ENCODE measurements at places on chromosomes 6 and 20.

DNA sequence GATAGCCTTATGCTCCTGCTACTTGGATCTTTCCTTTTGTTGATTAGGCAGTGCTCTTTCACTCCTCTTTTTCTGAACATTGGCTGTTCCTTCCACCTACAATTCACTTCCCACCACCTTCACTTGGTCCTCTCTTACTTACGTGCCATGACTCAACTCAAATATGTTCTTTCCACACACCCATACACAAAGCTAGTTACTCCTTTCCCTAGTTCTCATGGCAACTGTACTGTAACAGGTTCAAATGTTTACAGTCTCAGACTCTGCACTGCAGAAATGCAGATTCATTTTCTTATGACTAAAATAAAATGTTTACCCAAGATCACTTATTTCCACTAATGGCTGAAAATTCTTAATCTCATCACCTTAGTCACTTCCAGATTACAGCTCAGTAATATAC lies 174.0 kb upstream of the TSHZ2 start:
- no peak for DNase-seq

DNA sequence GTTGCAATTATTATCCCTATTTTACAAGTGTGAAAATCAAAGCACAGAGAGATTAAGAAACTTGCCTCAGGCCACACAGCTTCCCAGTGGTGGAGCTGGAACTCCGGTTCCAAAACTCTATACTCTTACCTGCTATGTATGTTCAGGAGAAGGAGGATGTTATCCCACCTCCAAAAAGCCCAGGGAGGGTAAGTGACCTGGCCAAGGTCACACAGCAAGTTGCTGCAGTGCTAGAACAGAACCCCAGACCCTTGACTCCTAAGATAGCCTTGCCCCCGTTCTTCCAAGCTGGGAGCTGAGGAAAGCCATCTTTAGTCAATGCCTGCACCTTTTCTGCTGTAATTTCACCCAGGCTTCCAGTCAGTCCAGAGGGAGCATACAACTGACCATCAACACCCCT lies 42.3 kb downstream of the BPIFB1 start:
- DNase-seq = no peak

DNA sequence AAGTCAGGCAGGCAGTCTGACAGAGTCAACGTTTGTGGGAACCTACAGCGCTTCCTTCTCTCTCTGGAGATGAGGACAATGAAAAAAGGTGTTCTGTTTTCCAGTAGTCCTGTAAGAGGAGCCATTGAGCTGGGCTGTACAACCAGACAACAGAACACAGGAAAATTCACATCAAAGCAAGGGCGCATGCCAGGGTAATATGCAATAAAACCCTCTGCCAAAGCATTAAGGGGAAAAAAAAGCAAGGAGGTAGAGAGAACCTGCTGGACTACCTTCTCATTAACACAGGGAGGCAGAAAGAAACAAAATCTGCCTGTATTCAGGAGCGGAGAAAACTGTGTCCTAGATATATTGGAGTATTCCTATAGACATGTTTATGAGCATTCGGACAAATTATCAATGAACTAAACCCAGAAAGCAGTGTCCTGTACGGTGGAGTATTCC lies 1.3 kb downstream of the RNF24 start:
- DNase-seq = peak; percentile 72

DNA sequence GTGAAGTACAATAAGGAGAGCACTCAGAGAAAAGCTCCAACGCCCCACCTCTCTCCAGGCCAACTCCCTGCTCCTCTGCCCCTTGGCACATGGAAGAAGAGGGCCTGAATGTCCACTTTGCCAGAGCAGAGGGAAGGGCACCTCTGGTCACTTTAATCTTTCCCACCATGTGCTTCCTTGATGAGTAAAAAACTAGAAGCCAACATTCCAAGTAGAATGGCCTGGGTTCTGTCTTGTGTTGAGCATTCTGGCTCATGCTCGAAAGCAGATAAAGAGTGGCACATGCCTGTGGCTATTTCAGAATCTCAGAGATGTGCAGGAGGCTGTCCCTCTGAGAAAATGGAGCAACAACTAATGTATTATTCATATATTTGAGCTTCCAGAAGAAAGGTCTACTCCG lies 177.4 kb upstream of the PLN start:
- no peak for DNase-seq

DNA sequence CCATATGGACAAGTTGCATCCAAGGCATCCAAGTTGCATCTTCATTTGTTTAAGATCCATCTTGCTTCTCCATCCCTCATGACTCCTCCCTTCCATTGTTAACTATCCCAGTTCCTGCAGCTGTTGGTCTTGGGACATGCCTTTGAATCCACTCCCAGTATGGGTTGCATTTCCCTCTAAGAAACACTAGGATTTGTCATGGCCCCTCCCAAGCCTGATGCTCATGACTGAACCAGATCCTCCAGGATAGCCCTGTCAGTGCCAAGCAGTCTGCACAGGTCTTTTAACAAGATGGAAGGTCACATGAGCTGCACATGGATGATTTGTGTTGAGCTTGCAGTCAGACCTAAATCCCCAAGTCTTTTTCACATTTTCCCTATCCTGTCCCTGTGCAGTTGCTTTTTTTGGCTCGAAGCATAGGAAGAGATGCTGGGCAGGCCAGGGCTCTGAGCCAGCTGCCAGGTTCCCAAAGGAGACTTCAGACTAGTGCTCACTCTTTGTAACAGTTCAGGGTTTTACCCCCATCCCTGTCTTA lies 4.2 kb downstream of the PPP2R5D start:
- no peak for DNase-seq

DNA sequence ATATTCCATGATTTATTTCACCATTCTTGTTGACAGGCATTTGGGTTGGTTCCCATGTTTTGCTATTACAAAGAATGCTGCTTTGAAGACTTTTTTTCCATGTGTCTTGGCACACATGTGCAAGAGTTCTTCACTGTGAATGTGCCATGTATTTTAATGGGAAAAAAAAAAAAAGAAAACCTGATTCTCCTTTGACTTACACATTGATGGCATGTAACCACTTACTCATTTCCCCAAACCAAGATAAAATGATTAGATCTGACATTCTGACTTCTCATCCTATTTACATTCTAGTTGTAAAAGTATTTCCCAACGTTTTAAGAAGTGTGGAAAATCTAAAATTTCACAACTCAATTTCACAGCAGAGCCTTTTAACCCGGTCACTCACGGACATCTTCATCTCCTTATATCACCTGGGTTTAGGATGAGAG lies 4.4 kb downstream of the CAP2 start:
- no peak for DNase-seq

DNA sequence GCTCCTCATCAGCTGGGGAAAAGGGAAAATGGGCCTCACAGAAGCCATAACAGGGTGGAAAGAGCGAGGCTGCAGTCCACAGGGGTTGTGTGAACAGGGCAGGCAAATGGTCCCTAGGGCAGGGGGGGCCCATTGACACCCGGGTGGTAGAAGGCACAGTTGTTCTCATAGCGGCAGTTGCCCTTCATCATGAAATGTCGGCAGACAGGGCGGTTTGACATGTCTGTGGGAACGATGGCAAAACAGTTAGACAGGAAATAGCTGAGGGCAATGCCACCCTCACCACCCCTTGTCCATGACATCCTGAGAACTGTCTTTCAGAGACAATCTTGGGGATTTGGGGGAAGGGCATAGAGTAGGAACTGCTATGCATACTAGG lies 15.6 kb downstream of the PPP1R10 start:
- no peak for DNase-seq

- no peak for DNase-seq
Measured at GRCh38 chr20:50969435-50969834, 10.8 kb downstream of the MOCS3 start.

DNA sequence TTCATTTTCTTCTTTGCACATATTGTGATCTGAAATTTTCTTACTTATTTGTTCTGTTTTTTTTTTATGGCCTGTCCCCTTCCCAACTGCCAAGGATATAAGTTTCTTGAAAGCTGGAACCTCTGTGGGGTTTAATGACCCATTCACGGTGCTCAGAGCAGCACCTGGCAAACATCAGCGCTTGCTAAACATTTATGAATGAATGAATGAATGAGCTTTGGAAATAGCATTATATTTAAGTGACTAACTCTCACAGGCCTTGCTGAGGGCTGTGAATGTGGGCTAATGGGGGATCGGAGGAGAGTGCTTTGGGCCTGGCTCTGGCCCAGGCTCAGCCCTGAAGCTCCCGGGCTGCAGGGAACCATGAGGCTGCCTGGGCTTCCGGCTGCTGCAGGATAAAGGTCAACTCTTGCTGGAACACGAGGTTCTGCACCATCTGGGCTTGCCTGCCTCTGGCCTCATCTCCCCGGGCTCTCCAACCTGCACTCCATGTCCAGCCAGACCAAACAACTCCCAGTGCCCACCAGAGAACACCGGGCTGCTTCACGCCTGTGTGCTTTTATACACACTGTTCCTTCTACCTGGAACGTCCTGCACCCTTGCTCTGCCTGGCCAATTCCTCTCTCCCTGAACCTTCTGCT lies 14.6 kb upstream of the ARMC12 start:
- no peak for DNase-seq

DNA sequence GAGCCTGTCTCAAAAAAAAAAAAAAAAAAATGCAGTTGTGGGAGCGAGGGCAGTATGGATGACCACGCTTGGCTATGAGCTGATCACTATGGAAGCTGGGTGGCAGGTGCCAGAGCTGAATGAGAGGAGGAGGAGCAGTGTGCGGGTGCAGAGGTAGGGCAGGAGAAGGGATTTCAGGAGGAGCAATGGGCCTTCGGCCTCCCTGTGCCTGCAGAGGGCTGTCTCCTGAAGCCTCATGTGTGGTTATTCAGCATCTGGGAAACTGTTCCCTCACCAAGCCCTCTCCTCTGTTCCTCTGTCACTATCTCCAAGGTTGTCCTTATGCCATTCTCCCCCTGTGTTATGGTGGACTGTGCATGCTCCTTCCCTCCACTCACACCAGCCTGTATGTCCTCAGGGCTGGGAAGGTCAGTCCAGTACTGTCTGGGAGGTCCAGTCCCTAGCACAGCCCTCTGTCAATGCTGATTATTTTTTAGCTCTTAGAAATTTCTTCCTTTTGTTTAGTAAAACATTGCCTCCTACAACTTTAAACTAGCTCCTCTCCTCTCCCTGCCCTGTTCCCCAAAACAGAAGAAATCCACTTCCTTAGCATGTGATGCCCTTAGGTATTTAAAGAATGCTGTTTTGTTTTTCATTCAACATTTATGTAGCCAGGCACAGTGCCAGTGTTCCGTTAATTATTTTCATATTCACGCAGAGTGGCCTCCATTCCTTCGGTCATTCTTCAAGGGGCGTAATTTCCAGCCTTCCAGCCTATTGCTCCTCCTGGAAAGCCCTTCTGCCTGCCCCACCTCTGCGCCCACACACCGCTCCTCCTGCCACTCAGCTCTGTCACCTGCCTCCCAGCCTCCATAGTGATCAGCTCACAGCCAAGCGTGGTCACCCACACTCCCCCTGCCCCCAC lies 48.9 kb downstream of the CNBD2 start:
- DNase-seq = no peak

DNA sequence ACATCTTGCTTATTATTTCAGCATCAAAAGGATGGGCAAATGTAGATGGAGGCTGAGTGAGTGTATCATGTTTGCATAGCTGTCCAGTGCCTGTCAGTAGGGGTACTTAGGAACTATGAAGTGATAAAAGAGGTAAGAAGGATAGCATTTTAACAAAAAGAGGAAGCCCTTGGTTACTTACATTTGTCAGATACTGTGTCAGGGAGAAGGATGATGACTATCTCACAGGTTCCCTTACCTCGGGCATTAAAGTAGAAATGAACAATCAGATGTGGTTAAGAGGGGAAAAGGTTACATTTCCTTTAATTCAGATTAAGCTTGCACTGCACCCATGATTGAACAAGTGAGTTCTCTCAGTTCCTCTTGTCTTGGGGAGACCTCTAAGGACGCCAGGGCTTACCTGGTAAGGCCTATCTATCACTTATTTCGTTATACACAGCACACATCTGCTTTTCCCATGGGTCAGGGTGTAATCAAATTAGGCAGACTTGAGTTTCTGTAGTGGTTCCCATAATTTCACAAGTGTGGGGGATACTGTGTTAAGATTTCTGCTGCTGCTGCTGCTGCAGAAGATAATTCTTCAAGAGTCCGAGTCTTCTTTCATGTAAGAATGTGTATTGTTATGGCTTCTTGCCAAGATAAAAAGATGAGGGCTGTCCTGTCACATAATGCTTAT lies 4.5 kb downstream of the FOXO3 start:
- peak; percentile 80 for DNase-seq

DNA sequence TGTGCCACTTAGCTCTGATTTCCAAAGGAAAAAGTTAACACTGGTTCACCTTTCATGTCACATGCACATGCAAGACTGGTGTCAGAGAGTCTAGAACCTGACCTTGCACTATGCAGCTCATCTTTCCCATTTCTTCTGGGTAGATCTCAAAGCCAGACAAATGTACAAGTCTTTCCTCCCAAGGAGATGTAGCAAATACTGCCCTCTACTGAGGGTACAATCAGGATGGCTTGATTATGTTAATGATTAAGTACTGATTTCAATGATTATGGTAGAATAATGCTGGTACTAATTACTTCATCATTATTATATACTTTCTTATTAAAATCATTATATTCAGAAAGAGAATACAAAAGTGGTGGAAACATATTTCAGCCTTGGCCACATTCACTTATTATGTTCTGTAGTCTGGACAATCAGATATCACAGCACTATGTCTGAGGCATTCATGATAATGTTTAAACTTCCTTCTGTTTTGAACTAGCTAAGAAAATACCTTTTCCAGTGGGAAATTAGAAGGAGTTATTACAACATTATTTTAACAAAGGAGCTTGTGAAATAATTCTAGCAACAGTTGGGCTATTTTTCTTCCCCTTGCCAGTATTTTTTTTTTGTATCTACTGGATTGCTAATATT lies 68.5 kb upstream of the FOXO3 start:
- no peak for DNase-seq

DNA sequence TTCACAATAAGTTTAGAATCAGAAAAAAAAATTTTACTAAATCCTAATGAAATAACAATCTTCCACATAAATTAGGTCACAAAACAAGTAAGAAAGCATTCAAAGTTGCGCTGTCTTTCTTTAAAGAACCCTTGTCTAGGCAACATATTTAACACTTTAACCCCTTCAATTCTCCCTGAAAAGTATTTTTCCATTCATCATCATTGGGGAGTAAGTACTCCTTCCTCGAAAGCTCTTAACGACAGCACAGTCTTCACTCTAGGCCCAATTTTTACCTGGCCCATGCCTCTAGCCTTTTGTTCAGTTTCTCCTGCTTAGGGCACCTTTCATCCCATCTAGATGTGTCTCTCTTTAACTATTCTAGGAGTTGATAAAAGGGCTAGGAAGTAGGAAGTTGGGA lies 2.6 kb downstream of the TSPYL1 start:
- DNase-seq = no peak

DNA sequence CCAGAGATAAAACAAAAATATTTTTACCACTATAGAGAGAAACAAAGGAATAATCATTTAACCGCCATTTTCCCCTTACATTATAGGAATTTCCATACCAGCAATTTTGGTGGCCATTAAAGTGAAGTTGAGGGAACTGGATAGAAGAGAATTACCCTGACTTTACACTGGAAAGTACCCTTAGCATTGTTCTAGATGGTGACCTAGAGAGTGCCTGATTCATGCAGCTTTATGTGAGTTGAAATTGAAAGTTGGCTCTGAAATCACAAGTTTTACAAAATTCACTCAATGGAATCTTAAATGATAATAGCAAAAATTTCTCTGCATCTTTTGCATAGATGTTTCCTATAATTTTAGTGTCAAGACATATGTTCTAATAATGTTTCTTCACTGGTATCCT lies 55.7 kb upstream of the PREP start:
- DNase-seq = no peak
